ENCODE measurements at places on chromosomes 2 and 18.
A peak's percentile ranks its signal among the peaks of the same experiment; 100 is the strongest.

DNA sequence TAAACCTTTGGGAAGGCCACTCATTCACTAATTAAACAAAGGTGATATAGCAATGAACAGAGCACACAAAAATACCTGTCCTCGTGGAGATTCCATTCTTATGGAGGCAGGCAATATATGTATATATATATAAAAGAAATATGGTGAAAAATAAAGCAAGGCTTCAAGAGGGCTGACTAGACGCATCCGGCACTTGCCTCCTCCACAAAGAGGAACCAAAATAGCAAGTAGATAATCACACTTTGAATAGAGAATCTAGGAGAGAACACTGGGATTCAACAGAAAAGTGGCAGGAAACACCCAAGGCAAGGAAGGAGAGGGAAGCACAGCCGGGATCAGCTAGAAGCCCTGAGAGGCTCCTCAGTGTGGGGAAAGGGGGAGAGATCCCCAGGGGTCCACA is 218.4 kb upstream of the FOSL2 start:
- no peak for DNase-seq

GRCh38 chr18:44799382-44799906 is 118.8 kb downstream of the SETBP1 start:
- DNase-seq, result no peak

DNA sequence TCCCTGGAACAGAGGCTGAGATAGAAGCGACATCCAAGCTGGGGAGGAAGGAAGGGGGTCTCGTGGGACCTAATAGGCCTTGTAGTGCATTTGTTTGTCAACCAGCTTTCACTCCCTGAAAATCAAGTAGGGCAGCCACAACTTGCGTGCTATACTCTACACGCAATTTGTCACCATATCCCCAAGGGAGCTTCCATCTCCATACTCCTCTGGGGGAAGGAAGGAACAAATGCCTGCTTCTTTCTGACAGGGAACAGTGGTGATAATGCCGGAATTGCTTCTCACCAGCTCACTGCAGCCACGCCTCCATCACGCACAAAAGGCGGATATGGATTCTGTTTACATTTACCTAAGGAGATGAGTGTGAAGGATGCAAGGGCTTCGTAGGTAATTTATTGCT is 213.4 kb downstream of the TMEM163 start:
- DNase-seq, result no peak

- no peak for DNase-seq
These were observed 181.3 kb upstream of the SRD5A2 start for GRCh38 chr2:31762085-31762484.

DNA sequence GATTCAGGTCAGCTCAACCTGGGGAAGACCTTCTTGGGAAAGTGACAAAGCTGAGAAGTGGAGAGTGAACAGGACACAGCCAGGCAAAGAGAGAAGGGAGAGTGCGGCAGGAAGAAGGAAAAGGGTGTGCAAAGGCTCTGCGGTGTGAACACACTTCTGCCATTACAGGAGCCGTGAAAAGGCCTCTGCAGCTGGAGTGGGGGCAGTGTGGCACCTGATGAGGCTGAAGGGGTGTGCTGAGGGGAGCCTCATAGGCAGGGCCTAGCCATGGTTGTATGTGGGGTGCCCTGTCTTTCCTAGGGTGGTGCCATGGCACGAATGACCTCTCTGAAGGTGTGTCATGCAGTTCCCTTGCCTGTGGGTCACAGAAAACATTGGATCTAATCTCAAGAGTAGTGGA is 347.6 kb downstream of the CYRIA start:
- no peak for DNase-seq

DNA sequence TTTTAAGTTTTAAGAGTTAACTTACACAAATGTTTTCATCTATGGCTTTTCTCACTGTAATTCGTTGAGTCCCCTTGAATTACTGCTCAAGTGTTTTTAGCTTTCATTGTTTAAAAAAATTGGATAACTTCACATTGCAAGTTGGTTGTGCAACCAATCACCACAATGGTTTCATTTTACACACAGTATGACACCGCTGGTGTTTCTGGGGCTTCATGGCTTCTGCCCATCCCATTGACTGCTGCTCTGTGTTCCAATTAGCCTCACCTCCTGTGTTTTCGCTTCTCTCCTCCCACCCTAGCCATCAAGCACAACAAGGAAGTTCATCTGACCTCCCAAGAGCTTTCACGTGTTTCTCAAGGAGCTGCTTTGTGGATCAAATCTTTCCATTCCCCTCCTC is 199.1 kb upstream of the CHAC2 start:
- DNase-seq, result no peak

GRCh38 chr2:18124116-18124835 is 245.8 kb downstream of the KCNS3 start:
- DNase-seq, result no peak

GRCh38 chr2:10588931-10589330 is 100.8 kb downstream of the NOL10 start:
- no peak for DNase-seq

DNA sequence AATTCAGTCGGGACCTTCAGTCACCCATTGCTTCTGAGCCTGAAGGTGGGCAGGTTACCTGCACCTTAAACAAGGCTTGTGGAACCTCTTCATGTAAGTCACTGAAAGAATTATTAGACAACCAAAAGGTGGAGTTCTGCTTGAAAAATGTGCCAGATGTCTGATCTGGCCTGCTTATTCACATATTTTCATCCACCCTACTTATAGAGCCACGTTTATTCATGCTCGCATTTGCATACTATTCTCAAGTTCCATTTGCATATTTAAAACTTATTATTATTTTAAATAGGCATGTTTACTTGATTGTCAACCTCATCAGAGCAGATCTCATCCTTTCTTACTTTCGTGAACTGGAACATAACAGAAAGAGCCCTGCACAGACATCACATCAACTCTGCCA is 140.0 kb upstream of the NABP1 start:
- DNase-seq, result no peak

DNA sequence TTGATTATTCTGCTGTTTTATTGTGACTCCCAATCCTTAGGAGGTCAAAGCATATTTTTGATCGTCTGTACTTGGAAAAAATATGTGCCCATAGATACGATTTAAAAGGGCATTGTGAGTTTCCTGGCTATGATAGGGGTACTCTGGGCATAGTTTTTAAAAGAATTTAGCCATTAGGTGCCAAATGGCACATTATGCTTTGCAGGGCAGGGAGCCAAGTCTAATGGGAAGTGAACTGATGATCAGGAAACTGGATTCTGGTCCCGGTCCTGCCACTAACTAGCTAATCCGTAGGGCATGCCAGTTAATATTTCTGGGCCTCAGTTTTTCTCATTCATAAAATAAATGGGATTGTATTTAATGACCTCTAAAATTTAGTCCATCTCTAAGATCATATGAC is 189.3 kb downstream of the LTBP1 start:
- DNase-seq, result no peak

DNA sequence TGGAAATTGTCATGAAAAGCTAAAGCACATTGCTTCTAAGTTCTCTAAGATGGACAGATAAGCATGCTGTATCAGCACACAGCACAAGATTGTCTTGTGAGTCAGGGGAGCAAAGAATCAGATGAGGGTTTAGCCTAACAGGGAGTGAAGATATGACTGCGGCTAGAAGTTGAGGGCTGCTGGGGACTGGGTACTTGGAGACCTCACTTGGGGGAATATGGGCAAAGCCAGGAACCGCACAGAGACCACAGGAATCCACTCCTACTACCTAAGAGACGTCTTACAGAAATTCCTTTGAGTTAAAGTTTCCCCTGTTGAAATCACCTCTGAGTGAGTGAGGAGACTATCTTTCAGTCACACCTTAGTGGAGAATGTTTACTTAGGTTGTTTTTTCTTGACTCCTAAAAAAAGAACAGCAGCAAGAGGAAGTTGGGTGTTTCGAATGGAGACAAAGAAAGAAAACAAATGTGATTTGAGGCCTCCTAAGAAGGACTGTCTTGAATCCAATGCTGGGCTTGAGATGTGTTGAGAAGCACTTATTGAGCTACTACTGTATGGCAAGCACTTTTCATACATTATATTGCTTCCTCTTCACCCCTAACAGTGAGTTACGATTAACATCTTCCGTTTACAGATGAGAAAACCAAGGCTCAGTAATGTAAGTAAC is 100.7 kb downstream of the ANKRD44 start:
- DNase-seq, result no peak

DNA sequence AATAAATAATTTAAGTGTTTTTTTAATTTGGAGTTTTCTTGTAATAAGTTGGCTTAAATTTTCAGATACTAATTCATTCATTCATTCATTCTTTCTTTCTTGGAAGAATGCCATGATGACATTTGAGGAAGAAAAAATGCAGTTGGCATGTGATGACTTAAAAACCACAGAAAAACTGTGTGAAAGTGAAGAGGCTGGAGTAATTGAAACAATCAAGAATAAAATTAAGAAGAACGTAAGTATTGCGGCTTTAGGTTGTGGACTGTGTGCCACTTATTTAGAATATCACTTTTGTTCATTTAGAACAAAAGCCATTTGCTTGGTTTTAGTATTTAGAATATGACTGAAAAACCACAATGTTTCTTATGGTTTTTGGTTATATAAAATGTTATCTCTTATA is 51.4 kb downstream of the TTC39C start:
- DNase-seq, result no peak

GRCh38 chr2:2166881-2167280 is 164.2 kb downstream of the MYT1L start:
- no peak for DNase-seq

- no peak for DNase-seq
These were observed 89.0 kb upstream of the SEC11C start for GRCh38 chr18:59050661-59051057.

GRCh38 chr18:49464718-49465598 is 4.5 kb upstream of the DYM start:
- DNase-seq, result no peak

DNA sequence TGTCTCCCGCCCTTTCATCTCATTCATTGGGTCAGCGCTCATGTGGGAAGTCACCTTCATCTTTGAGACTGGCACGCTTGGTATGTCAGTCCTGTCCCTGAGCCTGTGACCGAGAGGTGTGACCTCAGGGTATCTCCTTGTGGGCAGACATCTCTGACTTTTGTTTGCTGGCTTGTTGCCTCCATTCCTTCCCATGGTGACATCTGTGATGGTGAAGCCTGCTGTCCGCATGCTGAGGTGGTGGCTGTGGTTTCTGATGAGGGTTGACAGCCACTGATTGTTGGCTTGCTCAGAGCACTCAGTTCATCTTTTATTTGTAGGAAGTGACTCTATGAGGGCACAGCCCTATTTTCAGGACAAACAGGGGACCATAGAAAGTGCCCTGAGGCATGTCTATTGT is 139.2 kb downstream of the SLC4A3 start:
- no peak for DNase-seq

GRCh38 chr2:144083211-144083610 is 436.7 kb downstream of the ZEB2 start:
- DNase-seq, result no peak

- no peak for DNase-seq
These were observed at the start of gene LRRFIP1 for GRCh38 chr2:237627441-237628246. Gene LRRFIP1, plus strand, starts transcription at chr2:237627587. Its CDS starts 58 bp downstream, at chr2:237627645.

- DNase-seq, result no peak
These were observed 20.8 kb upstream of the MGAT5 start for GRCh38 chr2:134232868-134233727.

DNA sequence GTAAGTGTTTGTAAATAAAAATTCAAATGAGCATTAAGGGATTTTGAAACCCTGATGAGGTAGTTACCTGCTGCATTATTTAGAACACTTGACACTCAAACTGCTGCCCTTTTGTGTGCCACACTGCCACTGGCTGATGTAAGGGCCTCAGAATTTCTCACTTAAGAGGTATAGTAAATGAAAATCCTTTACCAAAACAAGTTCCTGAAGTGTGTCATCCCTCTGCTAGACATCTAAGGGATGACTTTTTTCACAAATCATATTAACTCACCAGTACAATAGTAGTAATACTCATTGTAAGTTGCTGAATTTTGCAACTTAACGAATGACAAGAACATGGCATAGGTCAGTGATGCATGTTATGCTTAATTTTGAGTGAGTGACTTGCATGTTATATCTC is 274.9 kb upstream of the UBE2E3 start:
- no peak for DNase-seq

DNA sequence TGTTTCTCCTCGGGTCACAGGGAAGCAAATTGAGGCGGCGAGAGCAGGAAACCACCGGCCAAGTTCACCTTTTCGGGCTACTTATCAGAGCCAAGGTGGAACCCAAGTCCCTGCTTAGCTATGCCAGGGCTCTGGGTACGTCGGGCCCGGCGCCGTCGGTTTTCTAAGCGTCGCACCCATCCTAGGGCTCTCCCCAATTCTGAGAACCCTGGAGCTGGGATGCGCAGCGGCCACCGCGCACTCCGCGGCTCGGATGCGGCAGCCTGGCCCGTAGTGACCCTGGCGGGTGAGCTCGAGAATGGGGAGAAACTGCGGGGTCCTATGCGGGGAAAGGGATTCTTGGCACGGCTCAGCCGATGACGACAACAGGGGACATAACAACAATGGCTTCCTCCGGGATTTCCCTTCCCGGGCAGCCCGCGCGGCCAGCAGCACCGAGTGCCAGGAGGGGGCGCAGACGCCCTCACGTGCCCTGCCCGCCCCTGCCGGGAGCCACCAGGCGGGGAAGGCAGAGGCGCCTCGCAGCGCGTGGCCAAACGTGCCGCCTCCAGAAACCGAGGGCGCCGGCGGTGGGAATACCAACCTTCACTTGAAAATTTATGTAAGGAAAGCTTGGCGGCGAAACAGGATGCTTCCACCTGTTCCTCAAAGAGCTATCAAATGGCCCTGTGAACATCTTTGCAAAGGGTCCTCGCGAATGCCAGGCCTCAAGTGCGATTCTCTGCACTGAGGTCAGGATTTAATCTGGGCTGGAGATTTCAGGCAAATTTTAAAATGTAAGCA is 2.1 kb upstream of the SLC30A3 start:
- peak; percentile 50 for DNase-seq

DNA sequence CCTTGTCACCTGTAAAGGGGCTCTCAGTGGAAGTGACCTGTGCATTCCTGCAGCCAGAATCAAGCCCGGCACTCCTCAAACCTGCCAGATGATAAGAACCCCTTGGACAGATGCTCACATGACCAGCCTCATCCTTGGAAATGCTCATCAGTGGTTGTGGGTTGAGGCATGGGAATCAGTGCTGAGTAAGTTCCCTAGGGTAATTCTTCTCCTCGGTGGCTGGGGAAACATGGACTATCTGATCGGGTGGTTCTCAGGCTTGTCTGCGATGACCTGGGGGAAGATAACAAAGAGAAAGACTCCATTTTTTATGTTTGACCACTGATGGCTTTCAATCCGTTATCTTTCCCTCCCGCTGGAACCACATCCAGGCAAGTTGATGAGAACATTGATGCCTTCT is 84.0 kb downstream of the SPP2 start:
- DNase-seq, result no peak

- no peak for DNase-seq
These were observed 111.7 kb upstream of the CSRNP3 start for GRCh38 chr2:165357758-165358157.
